ENCODE measurements at places on chromosomes 4 and X. TPM values are rescaled to one million over a fixed set of nuclear protein-coding genes. Genes with fewer than 3 reads are reported as not detected.

DNA sequence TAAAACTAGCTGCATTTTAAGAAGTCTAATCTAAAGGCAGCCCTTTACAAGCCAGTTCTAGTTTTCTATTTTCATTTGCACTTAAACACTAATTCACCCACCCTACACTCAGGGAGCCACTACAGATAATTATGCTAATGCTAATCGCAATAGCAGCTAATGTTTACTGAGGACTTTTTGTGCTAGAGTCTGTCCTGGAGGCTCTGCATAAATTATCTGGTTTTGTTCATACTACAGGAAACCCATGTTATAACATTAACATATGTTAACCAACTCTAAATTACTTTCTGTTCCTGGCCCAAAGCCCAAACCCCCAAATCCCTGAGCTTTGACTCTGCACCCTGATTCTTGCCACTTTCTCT lies 480 bp upstream of the RADX start:
- DNase-seq: no peak

RENBP gene
- total RNA-seq: 14.2 TPM

GRCh38 chrX:153303276-153304262 lies 18.0 kb downstream of the PNMA6F start:
- DNase-seq: no peak

FGD1 gene
- total RNA-seq: 0.06 TPM

GRCh38 chr4:8176547-8177399 lies 18.2 kb upstream of the ABLIM2 start:
- DNase-seq: peak; percentile 53

GRCh38 chr4:122619611-122620010 lies 1.3 kb downstream of the IL21 start:
- no peak for DNase-seq

GRCh38 chr4:153684971-153685371 lies 891 bp downstream of the TLR2 start:
- no peak for DNase-seq

GRCh38 chr4:36218121-36218520 lies 26.2 kb downstream of the ARAP2 start:
- no peak for DNase-seq

GRCh38 chr4:74624351-74625151 lies 169.8 kb downstream of the BTC start:
- DNase-seq: no peak

DNA sequence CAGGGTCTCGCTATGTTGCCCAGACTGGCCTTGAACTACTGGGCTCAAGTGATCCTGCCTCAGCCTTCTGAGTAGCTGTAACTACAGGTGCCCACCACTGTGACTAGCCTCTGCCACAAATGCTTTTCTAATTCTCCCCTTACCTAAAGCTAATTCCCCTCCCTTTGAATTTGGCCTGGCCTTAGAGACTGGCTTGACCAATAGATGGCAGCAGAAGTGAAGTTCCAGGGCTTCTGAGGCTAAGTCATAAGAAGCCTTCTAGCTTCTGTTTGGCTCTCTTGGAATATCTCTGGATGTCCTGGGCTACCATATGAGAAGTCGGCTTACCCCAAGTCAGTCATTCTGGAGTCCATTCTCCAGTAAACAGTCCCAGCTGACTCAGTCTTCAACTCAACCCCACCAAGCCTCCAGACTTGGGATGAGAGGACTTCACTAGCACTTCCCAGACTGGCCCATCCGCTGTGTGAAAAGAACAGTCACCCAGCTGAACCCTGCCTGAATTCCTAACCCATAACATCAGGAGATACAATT lies 61.0 kb downstream of the HPRT1 start:
- peak; percentile 15 for DNase-seq

DNA sequence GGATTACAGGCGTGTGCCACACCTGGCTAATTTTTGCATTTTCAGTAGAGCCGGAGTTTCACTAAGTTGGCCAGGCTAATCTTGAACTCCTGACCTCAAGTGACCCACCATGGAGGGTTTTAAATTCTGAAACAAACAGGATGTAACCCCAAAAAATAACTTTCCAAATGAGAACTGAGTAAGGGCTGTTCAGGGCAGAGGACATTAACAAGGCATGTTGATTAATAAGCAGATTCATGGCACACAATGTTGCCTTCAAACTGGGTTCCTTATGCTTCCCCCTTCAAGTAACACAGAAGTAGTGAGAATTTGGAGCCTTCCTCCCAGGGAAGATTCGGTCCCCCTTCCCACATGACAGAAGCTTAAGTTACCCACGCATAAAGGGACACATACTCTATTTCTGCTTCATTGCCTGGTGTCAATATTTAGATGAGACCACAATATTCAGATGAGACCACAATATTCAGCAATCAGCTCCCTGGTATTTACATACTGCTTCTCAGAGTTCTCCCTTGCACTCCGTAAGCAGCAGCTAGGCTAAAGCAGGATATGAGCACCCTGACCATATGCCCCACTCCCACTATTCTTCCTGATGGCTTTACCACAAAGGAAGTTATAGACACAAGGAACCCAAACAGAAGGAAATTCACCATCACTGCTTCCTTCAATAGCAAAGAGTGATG lies 21.4 kb downstream of the GRSF1 start:
- no peak for DNase-seq

DNA sequence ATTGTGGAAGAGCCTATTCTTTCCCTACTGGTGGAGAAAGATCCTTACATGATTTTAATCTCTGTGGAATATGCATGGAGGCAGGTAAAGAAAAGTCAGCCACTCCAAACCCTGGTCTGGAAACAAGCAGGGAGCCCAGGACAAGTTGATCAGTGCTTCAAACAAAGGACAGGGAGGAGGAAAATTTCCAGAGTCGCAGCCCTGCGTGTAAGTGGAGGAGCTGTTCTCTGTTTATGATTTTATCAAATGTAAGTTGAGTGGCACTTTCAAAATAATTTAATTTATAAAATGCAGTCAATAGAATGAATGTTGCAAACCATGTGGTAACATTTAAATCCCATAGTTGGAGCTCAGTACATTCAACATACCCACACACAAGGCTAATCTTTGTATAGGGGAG lies 57.0 kb downstream of the SLC34A2 start:
- no peak for DNase-seq

Measured in activated CD4-positive, alpha-beta T cell treated with anti-CD3 and anti-CD28 coated beads, Interleukin-2, amount 10 ng/mL, durations not matched to agents 7 days and 5 days (primary cell).